ENCODE measurements at places on chromosomes 13 and 19. TPM values are rescaled to one million over a fixed set of nuclear protein-coding genes. Genes with fewer than 3 reads are reported as not detected.
A peak's percentile ranks its signal among the peaks of the same experiment; 100 is the strongest.

DNA sequence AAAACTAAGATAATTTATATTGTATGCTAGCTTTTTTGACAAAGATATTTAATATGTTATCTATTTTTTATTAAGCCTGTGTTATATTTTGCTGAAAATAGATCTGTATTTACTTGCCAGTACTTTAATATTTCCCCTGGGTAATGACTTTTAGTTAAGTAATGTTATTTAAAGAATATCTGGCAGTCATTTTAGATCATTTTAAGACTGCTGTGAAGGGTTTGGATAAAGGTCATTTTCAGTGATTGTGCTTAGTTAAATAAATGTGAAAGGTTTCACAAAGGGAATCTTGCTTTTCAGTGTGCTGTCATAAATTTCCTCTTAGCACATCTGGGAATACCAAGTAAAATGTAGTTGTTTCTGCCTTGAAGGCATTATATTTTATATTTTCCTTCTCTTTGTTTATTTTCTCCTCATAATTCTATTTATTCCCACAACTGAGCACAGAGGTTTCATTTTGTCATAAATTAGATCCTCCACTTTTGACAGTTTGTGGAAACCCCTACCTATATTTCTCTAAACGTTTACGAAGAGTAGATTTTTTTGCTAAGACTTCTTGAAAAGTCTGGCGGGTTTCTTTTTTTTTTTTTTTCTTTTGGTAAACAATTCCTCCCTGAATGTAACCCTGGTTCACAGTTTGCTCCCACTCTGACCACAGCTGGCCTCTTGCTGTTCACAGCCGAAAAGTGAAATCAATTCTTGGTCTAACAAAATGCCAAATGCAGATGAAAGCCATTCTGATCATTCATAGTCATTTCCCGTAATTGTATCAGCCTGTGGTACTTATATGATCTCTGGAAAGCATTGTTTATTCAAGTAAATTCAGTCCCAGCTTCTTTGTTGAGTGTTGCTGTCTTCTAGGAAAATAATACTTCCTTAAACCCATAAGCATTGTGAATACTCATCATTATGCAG, 87.8 kb downstream of the MAB21L1 start:
- H3K27me3 ChIP-seq = no peaks in the 10 kb centered on the region
- peak overlapping the region; percentile 18 for H3K4me3 ChIP-seq
- no peaks in the 10 kb centered on the region for H3K4me1 ChIP-seq
- DNase-seq = no peak
- no peak overlapping the region for H3K27ac ChIP-seq

GRCh38 chr19:1079566-1080111, 12.7 kb downstream of the ARHGAP45 start:
- no peaks in the 10 kb centered on the region for H3K27me3 ChIP-seq
- H3K27ac ChIP-seq = no peak overlapping the region
- no peaks in the 10 kb centered on the region for H3K36me3 ChIP-seq
- H3K4me1 ChIP-seq = no peaks in the 10 kb centered on the region
- DNase-seq = no peak

DNA sequence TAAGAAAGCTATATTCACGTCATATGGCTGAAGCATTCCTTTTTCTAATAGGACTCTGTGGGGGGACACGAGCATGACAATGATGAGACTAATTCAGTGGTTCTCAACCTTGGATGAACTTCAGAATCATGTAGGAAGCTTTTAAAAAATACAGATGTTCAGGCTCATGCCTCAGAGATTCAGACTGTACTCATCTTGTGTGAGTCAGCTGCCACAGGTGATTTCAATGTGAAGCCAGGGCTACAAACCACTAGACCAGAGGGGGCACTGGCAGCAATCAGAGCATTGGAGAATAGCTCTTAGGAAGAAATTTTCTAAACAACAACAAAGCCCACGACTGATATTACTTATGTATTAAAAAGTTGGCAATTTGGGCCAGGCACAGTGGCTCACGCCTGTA, 91.7 kb downstream of the SERP2 start:
- H3K27ac ChIP-seq = no peak overlapping the region
- no peaks in the 10 kb centered on the region for H3K36me3 ChIP-seq
- H3K4me3 ChIP-seq = no peak overlapping the region
- DNase-seq = no peak
- no peaks in the 10 kb centered on the region for H3K27me3 ChIP-seq

DNA sequence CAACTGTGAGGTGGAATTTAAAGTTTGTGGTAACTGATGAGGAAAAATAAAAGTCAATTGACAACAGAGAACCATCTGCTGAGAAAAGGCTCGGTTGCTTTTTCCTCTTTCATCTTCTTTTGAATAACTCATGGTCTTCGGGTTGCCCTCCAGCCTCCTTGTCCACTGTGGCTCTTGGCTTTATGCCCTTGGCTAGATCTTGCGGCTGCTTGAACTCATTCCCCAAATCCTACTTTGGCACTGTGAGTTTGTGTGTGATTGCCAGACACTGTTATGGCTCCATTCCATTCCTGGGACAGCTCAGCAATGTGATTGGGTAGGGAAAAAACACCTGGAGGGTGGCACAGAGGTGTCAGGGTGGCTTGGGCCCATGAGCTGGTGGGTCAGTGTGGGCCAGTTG, 387.4 kb downstream of the DLEU7 start:
- H3K4me3 ChIP-seq = no peak overlapping the region
- no peaks in the 10 kb centered on the region for H3K36me3 ChIP-seq
- H3K27ac ChIP-seq = no peak overlapping the region
- DNase-seq = no peak
- no peaks in the 10 kb centered on the region for H3K27me3 ChIP-seq
- H3K4me1 ChIP-seq = peaks cover 1% of the 10 kb centered on the region

DCLK1 gene
- 3.1 TPM for polyA plus RNA-seq

NXNL1 gene
- polyA plus RNA-seq = not detected
